Stimulated activated naive B cell treated with anti-CD40 and anti-IgM and Interleukin-4, amounts not matched to agents 10 μg/mL and 1 μg/mL and 100 μg/mL, for 72 hours (primary cell): ENCODE measurements at places on chromosomes 6 and 20.
A peak's percentile ranks its signal among the peaks of the same experiment; 100 is the strongest.

DNA sequence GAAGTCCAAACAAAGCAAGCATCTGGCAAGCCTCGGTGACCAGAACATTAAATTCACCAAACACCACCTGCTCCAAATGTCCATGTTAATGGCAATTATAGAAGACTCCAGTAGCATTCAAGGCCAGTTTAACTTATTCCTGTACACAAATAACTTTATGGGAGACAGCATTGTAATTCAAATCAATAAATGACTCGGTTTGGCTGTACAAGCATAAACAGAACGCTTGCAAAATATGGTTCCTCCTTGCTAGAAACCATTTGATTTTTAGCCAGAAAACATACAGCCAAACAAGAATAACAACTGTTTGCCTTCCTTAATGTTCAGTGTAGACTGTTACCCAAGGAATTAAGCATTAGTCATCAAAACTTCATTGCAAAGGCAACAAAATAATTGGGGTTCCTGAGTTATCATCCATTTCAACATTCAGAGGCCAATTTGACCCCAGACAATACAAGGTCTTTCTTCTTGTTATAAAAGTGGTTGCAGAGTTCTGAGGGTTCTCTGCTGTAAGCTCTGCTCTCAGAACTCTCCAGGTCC, 125.1 kb downstream of the BFSP1 start:
- H3K36me3 ChIP-seq = no peaks in the 10 kb centered on the region
- no peak for DNase-seq
- no peak overlapping the region for H3K27ac ChIP-seq
- H3K4me3 ChIP-seq = no peak overlapping the region
- H3K27me3 ChIP-seq = peaks cover 6% of the 10 kb centered on the region
- no peaks in the 10 kb centered on the region for H3K4me1 ChIP-seq

- H3K27me3 ChIP-seq = peaks cover 34% of the 10 kb centered on the region
- no peak for DNase-seq
- H3K4me3 ChIP-seq = no peak overlapping the region
- no peak overlapping the region for H3K27ac ChIP-seq
Measured at GRCh38 chr20:46255440-46256104, 52.7 kb downstream of the CDH22 start.

DNA sequence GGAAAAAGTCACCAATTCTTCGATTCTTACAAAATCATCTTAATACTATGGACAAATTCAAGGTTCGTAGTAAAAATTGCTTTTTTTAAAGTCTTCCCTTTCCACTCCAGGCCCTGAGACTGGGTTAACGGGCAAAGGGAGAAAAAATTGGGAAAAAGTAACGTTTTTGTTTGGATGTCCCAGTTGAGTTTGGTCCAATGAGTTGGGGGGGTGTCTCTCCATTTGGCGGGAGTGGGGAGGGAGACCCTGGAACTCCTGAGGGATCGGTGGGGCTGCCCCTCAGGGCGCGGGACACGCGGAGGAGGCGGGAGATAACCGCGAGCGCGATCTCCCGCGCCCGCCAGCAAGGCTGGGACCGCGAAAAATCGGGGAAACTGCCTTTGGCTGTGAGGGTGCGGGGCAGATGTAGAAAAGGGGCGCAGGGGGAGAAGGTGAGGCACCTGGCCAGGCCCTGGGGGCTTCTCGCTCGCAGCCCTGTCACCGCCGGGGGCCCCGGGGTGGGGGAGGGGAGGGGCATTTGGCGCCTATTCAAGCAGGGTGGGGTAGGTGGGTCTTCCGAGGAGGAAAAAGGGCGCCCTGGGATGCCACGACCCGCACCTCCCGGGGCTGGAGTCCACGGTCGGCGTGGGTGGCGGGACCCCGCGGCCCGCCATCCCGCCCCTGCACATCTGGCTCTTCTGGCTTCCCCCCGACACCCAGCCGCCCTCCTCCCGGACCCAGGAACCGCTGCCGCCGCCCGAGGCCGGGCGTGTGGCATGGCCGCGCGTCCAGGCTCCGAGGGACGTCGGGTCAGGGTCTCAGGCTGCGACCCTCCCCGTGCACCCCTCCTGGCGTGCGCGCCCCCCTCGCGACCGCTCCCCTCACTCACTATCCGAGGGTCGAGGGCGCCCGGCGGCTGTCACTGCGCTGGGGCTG, 595 bp downstream of the FBXO5 start:
- H3K4me1 ChIP-seq = peaks cover 16% of the 10 kb centered on the region
- no peaks in the 10 kb centered on the region for H3K27me3 ChIP-seq
- peaks cover 26% of the 10 kb centered on the region for H3K36me3 ChIP-seq
- no peak for DNase-seq
- H3K4me3 ChIP-seq = peak overlapping the region; percentile 96

DNA sequence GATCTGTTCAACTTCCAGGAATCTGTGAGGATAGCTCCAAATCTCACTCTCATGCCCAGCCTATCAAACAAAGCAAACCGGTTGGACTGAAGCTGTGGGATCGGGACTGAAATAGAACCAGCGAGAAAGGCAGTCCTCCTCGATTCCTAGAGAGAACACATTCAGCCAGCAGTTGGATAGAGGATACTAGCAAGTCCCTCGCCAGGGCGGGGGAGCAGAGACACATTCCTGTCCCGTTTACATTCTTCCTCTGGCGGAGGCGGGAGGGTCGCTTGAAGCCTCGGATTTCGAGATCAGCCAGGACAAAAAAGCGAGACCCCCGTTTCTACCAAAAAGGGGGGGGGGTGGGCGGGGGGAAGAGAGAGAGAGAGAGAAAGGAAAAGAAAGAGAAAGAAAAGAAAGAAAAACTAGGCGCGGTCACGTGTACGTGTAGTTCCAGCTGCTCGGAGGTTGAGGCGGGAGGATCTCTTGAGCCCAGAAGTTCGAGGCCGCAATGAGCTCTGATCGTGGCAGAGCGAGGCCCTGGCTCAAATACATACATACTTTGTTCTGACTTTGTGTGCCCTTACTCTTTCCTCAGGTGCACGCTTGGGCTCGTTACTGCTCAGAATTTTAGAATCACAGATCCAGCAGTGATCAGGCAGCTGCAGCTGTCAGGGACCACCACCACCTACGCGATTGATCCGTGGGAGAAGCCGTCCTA, 19.5 kb downstream of the ZNF311 start:
- H3K4me3 ChIP-seq = peak overlapping the region; percentile 75
- peaks cover 32% of the 10 kb centered on the region for H3K4me1 ChIP-seq
- H3K36me3 ChIP-seq = peaks cover 8% of the 10 kb centered on the region
- H3K27me3 ChIP-seq = peaks cover 46% of the 10 kb centered on the region
- no peak overlapping the region for H3K27ac ChIP-seq

DNA sequence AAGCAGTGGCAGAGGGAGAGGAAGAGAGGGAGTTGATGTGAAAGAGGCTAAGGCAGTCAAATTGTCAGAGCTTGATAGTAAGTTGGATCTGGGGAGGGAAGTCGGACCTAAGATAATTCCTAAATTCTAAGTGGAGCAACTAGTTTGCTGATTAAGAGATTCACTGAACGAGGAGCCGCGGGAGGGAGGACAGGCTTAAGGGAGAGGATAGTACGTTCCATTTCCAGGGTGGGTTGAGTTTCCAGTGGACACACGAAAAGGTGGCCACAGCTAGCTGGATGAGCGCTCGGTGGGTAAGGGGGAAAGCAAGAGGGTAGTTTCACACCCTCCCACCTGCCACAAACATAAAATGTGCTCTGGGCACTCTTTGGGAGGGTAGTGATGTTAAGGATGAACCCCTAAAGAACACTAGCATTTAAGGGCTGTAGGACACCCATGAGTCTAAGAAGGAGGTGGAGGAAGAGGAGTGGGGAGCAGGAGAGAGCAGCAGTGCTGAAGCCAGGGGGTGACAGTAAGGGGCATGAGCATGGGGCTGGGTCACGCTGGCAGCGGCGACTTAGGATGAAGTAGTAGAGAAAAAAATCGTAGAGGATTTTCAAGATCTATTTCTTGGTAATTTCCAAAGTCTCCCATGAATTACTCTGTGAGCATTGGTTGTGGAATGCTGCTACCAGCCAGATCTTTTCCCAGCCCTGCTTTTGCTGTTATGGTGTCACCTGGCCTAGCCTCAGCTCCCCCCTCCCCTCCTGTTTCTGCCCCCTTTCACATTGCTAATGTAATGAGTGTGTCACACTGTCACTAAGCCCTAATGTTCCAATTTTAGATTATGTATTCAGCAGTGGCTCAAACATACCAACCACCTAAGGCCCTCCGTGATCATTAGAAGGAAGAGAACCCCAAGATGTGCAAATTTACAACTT, 21.4 kb downstream of the ACTR5 start:
- no peaks in the 10 kb centered on the region for H3K27me3 ChIP-seq
- no peaks in the 10 kb centered on the region for H3K4me1 ChIP-seq
- peaks cover 50% of the 10 kb centered on the region for H3K36me3 ChIP-seq
- no peak for DNase-seq

DNA sequence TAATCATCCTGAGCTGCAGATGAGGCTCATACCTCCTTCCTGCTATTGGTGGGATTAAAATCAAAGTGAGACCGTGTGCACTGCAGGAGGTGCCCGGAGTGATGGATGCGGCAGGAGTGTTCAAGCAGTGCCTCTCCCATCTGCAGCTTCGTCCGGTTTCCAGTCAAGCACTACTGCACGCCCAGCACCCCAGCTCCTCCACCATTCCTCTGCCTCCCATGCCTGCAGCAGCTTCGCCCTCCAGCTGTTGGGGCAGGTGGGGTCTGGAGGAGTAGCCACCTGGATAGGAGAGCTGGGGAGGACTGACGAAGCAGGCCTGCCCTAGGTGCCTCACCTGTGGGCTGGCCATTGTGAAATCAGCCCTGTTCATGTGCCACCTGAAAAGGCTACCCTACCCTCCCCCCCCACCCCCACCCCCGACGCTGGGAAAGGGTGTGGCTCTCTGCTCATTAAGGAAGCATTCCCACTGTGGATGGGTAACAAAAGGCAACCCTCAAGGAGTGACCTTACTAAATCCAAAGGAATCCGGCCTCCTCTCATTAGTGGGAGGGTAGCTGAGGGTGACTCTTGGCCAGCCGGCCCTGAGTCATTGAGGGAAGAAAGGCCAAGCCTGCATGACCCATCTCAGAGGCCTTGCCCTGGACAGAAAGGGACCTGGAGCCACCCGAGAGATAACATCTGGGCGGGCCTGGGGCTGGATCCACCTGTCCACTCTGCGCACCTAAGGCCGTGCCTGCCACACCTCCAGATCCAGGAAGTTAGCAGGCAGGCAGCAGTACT, 115.9 kb upstream of the ARMC2 start:
- H3K4me1 ChIP-seq = peaks cover 6% of the 10 kb centered on the region
- H3K36me3 ChIP-seq = no peaks in the 10 kb centered on the region
- H3K27me3 ChIP-seq = peaks cover 13% of the 10 kb centered on the region
- H3K27ac ChIP-seq = no peak overlapping the region
- DNase-seq = no peak
- H3K4me3 ChIP-seq = no peak overlapping the region

DNA sequence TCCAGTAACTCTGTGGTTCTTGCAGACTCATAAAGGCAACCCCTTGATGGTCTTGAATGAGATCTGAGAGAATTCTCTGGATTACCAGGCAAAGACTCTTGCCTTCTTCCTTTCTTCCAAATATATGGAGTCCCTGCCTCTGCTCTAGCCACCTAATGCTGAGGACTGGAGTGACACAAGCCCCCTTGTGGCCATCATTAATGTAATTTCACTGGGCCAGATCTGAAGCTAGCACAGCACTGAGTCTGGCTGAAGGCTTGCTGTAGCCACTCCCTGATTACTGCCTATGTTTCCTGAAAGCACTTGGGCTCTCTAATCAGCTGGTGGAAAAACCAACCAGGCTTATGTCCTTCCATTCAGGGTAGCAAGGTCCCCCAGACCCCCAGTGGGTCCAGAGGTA, 559.3 kb upstream of the IRAK1BP1 start:
- H3K4me1 ChIP-seq = no peaks in the 10 kb centered on the region
- no peak for DNase-seq
- H3K36me3 ChIP-seq = no peaks in the 10 kb centered on the region
- no peak overlapping the region for H3K27ac ChIP-seq
- H3K27me3 ChIP-seq = no peaks in the 10 kb centered on the region

DNA sequence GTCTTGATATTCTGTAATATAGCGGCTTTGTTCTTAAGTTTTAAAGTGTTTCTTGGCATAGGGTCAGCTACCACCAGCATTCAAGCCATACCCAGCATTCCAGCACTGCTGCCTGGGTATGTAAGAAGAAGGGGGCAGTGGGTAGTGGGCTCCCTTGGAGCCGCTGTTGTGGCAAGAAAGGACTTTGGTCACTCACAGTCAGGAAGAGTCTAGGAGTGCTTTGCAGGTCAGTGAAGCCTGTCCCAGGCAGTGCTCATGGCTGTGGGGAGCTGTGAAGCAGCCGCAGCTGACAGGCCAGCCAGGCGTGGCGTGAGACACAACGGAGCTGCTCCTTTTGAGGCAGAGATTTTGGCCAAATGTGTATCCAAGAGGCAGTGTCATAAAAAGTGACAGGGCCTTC, 512.0 kb downstream of the CDKAL1 start:
- peaks cover 11% of the 10 kb centered on the region for H3K36me3 ChIP-seq
- peak overlapping the region; percentile 28 for H3K27ac ChIP-seq
- H3K4me3 ChIP-seq = no peak overlapping the region

GRCh38 chr20:59825944-59826759, 107.3 kb downstream of the SYCP2 start:
- no peaks in the 10 kb centered on the region for H3K36me3 ChIP-seq
- no peak overlapping the region for H3K27ac ChIP-seq
- H3K27me3 ChIP-seq = peaks cover 17% of the 10 kb centered on the region
- no peak overlapping the region for H3K4me3 ChIP-seq

DNA sequence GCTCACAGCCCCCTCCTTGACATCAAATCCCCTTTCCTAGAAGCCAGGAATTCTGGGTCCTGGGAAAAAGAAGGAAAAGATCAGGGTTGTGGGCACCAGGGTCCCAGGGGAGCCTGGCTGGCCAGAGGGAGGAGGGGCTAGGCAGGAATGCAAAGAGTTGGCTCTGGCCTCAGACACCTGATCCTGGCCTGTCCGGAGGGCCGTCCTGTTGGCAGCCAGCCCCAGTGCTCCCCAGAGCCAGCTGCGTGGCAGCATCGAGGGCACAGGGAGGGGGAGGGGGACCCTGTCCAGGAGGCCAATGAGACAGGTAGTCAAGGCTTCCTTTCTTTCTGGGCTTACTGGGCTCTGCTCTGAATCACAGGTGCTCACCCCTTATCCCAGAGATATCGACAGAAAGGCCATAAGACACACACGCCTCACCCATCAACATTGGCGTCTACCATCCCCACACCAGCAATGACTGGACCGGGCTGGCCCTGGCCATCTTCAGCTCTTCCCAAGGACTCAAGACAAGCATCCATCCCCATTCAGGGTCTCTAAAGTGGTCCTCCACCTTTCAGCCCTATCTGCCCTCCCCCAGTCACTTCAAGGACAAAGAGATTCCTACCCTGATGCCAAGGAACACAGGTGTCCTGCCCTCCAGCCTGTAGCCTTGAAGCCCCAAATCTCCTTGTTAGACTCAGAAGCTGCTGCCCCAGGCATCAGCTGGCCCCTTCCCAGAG, 723 bp downstream of the COL11A2 start:
- H3K36me3 ChIP-seq = peaks cover 27% of the 10 kb centered on the region
- no peak for DNase-seq
- H3K27me3 ChIP-seq = peaks cover 35% of the 10 kb centered on the region
- no peak overlapping the region for H3K27ac ChIP-seq
- peaks cover 43% of the 10 kb centered on the region for H3K4me1 ChIP-seq
